ENCODE measurements at places on chromosomes 5 and 9.

DNA sequence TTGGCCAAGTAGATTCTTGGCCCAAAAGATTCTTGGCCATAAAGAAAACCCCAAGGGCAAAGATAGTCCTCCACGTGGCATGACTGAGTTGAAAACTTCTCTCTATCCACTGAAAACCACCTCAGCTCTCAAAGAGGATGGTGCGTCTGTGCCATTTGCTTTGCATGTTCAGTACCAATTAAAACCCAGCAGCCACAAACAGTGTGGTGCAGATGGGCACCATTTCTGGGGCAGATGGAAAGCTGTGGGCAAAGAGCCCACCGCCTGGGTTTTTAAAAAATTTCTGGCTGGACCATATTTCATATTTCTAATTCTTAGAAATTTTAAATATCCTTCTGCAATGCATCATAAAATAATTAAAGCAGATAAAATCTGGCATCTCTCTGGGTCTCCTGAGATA, 84.5 kb upstream of the PUM3 start:
- DNase-seq = no peak

- no peak for DNase-seq
Measured at GRCh38 chr9:87556821-87557220, 59.2 kb downstream of the DAPK1 start.

DNA sequence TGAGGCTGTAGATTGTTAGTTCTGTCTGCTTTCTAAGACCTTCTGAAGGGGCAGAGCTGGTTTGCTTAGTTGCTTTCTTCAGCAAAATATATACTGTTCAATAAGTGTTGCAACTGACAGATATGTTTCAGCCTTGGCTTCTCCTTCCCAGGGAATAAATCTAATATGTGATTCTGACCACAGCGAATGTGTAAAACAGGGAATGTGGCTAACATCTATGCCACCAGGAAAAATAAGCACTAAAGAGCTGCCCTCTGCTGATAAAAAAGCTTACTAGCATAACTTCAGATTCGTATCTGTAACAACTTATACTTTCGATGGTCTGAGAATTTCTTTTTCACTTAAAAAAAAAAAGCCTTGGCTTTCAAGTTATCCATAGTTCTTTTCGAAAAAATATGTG, 13.0 kb upstream of the OSMR start:
- DNase-seq = no peak

DNA sequence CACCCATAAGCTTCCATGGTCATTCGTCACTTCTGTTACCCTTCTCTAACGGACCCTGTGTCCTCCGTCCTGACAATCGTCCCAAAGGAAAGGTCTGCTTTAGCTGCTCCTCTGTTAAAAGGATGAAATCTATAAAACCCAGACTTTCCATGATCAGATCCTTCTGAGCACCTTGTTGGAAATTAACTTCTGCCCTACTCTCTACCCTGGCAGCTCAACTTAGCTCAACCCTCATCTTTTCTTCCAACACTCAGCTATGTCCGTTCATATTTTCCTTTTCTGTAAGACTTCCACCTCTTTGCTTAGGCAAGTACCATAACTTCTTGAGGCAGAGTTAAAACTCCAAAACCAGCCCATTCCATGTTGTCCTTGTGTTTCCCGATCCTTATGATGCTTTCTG, 205.4 kb downstream of the SPATA31A6 start:
- no peak for DNase-seq

GRCh38 chr5:130541617-130542221, 623.3 kb downstream of the HINT1 start:
- no peak for DNase-seq

- no peak for DNase-seq
Measured at GRCh38 chr5:155732587-155733376, 594.2 kb upstream of the SGCD start.

GRCh38 chr5:122200450-122200849, 71.1 kb downstream of the ZNF474 start:
- no peak for DNase-seq

All from posterior cingulate gyrus (tissue), 11 donors.